ENCODE measurements at places on chromosomes 1 and 21.
A peak's percentile ranks its signal among the peaks of the same experiment; 100 is the strongest.

DNA sequence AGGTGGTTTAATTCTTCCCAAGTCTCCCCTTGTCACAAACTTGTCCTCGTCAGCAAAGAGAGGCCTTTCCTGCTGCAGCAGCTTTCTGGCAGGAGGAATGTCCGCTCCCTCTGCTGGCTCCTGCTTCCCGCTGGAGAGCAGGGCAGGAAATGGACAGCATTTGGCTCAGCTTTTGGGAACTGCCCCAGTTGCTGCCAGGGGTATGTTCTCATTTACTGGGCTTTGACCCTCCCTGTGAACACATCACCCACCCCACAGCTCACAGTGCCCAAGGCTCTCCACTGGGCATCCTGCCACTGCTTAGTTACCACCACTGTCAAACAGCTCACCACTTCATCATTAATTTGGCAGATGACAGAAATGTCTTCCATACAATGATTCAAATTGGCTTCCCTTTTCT is 75.4 kb downstream of the MRPL37 start:
- DNase-seq, result no peak

- peak; percentile 9 for DNase-seq
Observed at GRCh38 chr1:82321794-82322193, 521.1 kb downstream of the ADGRL2 start.

GRCh38 chr1:150562446-150563339 is 13.5 kb downstream of the ADAMTSL4 start:
- no peak for DNase-seq

DNA sequence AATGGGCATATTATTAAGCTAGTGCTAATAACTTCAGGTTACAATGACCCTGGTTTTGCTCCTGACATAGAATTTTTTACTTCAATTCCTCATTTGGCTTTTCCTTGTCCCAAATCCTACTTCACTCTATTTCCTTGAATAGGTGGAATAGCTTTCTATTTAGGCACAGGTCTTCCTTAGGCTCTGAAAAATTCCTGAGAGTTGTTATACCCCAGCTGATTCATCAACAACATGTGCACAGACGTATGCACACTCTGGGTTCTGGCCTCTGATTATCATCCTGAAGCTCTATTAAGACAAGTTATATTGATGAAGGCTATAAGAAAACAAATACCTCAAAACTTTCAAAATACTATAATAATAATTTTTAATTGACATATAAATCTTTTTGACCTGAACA is 172.4 kb downstream of the NTMT2 start:
- DNase-seq, result no peak

DNA sequence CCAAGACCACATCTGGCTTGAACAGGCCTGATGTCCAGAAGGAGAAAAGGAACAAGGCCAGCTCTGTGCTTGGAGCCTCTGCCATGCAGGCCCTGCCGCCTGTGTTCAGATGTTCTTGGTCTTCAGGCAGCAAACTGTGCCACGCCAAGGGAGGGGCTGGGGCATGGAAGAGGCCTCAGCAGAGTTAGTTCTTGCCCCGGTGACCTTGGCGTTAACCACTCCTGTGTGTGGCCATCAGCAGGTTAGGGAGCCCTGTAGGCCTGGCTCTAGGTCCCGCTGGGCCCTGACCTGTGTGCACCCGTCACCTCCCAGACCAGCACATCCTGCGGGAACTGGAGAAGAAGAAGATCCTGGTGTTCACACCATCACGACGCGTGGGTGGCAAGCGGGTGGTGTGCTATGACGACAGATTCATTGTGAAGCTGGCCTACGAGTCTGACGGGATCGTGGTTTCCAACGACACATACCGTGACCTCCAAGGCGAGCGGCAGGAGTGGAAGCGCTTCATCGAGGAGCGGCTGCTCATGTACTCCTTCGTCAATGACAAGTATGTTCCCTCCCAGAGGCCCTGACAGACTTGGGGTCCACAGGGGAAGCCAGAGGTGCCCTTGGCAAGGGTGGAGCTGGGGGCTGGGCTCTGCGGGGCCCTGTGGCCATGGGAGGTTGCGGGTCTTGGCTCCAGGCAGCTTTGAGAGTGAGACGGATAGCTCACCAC is 7.1 kb downstream of the ZC3H12A start:
- DNase-seq, result no peak

- peak; percentile 15 for DNase-seq
Observed at GRCh38 chr1:112298558-112298957, 97.5 kb upstream of the CTTNBP2NL start.

GRCh38 chr1:22055463-22055862 is 3.0 kb downstream of the CDC42 start:
- no peak for DNase-seq

GRCh38 chr1:70044832-70045231 is 160.5 kb downstream of the LRRC40 start:
- DNase-seq, result peak; percentile 71

GRCh38 chr1:168320149-168320548 is 39.5 kb downstream of the TBX19 start:
- DNase-seq, result no peak

GRCh38 chr1:185517808-185518419 is 200.9 kb upstream of the IVNS1ABP start:
- DNase-seq, result no peak

- no peak for DNase-seq
Observed at GRCh38 chr1:24465099-24465498, 37.5 kb upstream of the RCAN3 start.

- DNase-seq, result no peak
Observed at GRCh38 chr1:58881471-58881994, 97.7 kb upstream of the JUN start.

DNA sequence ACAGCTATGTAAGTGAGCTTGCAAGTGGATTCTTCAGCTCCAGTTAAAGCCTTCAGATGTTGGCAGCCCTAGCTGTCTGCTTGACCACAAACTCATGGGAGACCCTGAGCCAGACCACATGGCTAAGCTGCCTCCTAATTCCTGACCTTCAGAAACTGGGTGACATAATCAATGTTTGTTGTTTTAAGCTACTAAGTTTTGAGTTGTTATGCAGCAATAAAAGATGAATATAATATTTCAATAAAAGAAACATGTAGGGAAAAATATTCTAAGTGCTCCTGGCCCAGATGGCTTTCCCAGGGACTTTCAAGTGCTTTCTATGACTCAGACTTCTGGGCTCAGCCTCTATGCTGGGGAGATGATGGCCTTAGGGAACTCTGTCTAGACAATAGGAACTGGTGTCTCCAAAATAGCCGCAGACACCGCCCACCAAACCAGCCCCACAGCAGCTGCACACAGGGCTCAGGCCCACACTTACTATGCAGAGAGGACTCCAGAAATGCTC is 20.3 kb upstream of the AZIN2 start:
- DNase-seq, result no peak

DNA sequence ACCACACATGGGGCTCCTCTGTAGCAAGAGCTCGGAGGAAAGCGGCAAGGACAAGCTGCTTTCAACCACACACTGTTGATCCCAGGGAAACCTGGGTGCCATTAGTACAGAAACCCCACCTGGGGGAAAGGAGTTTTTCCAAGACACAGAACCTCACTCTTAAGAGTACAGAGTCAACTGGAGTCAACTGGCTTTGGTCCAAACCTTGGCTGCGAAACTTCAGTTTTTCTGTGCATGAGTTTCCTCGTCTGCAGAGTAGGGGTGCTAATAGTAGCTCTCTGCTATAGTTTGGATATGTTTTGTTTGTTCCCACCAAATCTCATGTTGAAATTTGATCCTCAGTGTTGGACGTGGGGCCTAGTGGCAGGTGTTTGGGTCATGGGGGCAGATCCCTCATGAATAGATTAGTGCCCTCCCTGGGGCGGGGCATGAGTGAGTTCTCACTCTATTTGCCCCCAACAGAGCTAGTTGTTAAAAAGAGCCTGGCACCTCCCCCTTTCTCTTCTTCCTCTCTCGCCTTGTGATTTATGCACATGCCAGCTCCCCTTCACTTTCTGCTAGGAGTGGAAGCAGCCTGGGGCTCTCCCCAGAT is 161.1 kb downstream of the PIGK start:
- DNase-seq, result no peak

- DNase-seq, result no peak
Observed at GRCh38 chr1:147542569-147542897, 1.2 kb downstream of the BCL9 start.

- no peak for DNase-seq
Observed at GRCh38 chr1:212728606-212729005, 29.0 kb upstream of the BATF3 start.

- DNase-seq, result no peak
Observed at GRCh38 chr1:6597777-6598131, 4.9 kb downstream of the KLHL21 start.

DNA sequence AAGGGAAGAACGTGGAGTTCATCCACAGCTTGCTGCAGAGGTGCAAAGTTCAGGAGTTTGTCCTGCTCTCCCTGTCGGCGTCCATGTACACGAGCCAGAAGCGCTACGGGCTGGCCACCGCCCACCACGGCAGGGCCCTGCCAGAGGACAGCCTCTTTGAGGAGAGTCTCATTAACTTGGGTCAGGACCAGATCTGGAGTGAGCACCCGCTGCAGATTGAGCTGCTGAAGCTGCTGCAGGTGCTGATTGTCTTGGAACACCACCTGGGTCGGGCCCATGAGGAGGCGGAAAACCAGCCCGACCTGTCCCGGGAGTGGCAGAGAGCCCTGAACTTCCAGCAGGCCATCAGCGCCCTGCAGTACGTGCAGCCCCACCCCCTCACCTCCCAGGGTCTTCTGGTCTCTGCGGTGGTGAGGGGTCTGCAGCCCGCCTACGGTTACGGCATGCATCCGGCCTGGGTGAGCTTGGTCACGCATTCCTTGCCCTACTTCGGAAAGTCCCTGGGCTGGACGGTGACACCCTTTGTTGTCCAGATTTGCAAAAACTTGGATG is 73.8 kb upstream of the MORC3 start:
- no peak for DNase-seq

DNA sequence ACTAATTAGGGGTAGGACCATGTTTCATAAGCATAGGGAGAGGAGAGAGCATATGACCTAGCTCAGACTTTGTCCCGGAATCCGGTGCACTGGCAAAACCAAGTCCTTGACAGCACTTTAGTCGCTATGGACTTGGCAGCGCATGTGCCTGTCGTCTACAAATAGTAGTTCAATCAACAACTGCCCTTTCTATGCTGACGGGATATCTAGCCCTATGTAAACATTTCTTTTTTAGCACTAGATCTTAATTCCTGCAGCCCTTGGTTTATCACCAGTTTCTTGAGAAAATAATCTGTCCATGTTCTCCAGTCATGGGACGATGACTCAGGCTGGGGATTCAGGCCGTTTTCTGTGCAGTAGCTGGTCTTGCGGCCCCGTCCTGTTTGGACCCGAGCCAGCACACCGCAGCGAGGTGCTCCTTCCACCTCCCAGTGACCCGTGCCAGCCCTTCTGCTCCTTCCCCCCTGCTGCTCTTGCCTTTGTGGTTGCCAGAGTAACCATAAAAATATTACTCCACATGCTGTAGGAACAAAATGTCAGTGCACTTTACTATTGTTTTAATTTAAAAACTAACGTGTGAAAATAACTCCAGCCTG is 8.6 kb upstream of the MT1HL1 start:
- DNase-seq, result no peak

DNA sequence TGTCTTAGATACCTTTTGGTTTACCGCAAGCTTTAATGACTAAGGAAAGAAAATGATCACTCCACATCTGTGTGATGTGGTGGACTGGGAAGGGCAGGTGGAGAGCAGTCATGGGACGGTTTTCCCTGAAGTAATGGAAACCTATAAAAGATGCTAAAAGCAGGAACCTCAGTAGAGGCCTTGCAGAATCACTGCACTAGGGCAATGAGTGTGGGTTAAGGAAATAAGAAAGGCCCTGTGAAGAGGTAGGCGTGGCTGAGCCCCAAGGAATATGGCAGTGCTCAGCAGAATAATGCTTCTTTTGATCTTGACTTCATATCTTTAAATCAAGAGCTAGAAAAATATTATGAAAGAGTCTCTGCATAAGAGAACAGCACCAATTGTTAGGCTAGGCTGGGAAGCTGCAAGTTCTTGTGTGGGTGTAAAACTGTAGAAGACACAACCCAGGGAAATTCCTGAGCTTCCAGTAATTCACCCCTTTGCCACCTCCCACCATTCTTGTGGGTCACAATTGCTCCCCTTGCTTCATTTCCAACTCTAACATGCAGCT is 49.9 kb downstream of the CLCA4 start:
- DNase-seq, result no peak

GRCh38 chr1:112674986-112675727 is 698 bp downstream of the MOV10 start:
- no peak for DNase-seq

DNA sequence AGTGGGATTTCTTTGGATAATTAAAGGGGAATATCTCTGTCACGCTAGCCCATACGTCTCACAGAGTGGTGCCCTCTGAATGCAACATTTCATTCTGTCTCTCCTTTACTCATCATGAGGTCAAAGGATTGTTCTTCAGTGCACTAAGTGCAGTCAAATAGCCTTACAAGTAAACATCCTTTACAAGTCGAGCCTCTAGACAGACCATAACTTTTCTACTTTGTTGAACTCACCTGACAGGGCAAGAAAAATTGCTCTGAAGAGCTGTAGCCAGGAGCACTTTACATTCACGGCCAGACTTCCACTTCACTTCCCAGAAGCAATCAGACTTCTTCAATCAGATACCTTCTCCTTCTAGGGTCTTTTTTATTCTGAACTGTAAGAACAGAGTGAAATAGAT is 768.0 kb upstream of the TMPRSS15 start:
- DNase-seq, result no peak

DNA sequence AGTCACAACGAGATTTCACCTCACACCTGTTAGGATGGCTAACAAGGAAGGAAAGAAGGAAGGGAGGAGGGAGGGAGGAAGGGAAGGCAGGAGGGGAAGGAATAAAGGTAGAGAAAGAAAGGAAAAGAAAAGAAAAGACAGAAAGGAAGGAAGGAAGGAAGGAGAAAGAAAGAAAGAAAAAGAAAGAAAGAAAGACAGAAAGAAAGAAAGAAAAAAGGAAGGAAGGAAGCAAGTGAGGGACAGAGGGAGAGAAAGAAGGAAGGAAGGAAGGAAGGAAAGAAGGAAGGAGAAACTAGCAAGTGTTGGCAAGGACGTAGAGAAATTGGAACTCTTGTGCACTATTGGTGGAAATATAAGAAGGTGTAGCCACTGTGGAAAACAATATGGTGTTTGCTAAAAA is 52.2 kb downstream of the CCDC185 start:
- no peak for DNase-seq

DNA sequence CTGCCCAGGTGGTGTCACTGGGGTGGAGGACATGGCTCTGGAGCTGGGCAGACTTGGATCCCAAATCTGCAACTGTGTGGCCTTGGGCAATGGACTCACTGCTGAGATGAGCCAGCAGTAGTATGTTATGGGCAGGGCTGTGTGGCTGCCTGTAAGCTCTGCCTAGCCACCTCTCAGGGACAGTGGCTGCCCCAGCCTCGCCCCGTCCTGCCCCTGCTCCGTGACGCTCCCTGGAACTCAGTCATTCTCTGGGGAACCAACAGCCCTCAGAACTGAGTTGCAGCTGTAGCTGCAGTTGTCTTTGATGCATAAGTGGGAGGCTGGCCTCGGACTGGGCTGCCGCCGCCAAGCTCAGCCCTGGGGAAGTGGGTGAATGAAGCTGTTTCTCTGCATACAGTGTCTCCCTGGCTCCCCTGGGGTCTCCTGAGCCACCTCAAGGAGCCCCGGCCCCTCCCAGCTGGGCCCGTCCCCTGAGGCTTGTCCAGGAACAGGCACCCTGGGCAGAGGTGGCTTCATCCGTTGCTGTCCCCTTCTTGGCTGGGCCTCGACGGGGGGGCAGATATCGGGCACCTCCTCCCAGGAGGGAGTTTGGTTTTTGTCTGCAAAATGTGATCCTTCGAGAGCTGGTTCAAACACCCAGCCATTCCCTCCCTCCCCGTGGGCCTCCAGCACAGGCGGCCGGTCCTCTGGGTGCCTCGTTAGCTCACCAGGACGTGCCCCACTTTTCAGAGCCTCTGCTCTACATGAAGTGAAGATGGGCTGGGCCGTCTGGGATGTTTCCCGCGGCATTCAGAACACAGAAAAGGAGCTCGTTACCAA is 26.2 kb upstream of the PLCH2 start:
- DNase-seq, result no peak

All from fibroblast of skin of left quadriceps (primary cell).